ENCODE measurements at places on chromosomes 3 and 15.

DNA sequence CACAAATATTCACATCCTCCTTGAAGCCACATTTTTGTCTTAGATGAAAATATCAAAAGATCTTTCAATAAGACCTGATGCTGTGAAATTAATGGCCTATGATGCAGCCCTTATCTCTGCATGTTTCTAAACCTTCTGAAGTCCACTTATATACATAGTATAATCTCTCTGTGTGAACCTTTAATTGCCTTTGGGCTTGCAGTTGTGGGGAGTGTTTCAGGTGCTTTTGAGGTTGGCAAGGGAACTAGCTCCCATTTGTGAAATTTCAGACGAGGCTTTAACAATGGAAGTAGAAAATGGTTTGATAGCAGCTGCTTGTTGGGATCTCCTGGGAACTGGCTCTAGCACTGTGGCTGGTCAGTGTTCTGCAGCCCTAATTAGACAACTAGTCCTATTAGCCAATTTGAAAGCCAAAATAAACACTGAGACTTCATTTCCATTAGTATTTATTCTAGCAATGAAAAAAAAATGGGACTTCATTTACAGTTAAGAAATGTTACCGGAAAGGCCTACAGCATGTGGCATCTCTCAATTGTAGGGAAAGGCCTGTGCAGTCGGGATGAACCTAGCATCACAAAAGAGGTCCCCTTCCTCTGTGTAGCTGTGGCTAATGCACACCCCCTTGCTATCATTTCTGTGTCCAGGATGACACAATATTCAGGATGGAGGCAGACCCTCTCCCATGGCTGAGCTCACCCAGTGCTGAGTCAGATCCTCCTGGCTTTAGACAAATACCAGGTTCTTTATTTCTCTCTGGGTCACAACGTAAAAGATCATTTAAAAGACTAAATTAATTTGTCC, 140.7 kb upstream of the TRIM42 start:
- DNase-seq, result no peak

DNA sequence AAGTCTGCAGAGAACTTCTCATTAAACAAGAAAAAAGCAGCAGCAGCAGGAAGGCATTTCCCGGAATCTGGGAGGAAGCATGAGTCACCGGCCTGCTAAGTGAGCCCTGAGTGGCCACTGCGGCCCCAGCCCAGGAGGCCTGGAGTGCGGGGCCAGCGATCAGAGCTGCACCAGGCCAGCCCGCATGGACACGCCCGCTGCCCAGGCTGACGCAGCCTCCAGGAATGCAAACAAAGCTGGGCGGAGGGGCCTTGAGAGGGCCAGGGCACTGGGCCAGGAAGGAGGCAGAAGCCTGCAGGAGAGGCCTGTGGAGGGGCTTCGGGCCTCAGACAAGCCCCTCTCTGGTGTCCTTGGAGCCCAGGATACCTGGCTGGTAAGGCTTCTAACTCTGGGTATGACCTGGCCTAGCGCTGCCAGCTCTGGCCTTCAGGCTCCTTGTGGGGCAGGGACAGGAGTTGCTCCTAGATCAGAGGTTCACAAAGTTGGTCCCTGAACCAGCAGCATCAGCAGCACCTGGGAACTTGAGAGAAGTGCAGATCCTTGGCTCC, 101.2 kb downstream of the SMAD6 start:
- DNase-seq, result peak; percentile 93

DNA sequence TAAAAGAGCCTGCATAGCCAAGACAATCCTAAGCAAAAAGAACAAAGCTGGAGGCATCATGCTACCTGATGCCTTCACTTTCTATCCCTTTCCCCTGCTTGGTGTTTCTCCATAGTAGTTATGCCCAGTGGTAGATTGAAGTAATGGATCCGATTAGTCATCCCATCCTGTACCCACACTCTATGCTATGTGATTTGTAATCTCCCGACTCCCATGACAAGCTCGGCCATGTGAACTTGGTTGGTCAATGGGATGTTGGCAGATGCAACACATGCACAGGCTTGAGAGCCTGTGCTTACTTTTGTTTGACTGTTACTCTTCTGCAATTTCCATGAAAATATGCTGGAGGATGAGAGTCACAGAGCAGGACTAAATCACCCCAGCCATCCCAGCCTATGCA, 334.9 kb upstream of the DPH6 start:
- no peak for DNase-seq

DNA sequence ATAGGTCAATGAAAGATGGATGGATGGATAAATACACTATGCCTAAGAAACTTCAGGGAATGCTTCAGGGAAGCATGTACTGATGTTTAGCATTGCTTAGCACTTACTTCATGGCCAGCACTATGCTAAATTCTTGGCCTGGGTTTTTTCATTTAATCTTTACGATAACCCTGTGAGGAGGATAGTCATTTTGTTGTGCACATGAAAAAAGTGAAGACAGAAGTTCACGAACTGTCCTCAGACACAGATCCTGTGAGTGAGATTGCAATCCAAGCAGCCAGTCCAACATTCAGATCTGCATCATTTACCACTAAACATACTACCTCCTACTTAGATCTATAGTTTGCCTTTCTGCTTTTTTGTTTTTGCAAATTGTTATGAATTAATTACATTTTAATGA, 510.8 kb upstream of the AGTR1 start:
- DNase-seq, result no peak

DNA sequence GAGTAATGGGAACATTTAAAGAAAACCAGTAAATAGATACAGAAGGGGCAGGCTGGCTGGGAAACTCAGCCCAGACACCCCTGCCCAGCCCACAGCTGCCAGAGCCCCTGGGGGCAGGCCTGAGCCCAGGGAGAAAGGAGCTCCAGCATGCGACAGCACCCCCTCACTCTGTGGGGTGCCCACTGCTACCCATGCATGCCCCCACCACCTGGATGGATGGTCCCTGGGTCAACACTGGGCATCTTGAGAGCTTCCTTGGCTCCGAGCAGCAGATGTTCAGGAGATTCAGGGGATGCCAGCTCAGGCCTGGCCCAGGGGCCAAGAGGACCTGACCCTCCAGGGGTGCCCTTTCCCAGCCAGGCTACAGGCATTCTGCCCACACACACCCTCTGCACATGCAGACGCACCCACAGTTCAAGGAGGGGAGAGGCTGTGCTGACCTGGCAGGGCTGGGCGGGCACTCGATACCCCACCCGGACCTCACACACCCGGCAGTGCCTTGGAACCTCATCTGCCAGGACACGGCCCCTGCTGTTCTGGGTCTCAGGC, 31.5 kb downstream of the PTH1R start:
- no peak for DNase-seq

- no peak for DNase-seq
Measured at GRCh38 chr15:61946778-61947177, 113.5 kb downstream of the VPS13C start.

DNA sequence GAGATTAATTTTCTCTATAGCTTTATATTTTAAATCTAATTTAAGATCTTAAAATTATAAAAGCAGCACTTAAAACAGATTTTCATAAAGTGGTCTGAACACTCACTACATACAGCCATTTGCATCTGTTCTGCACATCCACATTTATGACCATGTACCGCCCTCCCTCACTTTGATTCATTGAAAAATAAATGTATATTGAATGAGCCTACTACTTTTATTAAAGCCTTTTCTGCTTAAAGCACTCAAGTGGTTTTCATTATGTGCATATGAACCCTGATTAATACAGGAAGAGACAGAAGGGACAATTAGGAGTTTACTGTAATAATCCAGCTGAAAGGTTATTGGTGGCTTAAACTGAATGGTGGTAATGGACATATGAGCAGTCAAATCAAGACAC, 129.4 kb downstream of the DLG1 start:
- DNase-seq, result no peak

GRCh38 chr15:56327721-56328502, 37.3 kb upstream of the TEX9 start:
- DNase-seq, result peak; percentile 77

DNA sequence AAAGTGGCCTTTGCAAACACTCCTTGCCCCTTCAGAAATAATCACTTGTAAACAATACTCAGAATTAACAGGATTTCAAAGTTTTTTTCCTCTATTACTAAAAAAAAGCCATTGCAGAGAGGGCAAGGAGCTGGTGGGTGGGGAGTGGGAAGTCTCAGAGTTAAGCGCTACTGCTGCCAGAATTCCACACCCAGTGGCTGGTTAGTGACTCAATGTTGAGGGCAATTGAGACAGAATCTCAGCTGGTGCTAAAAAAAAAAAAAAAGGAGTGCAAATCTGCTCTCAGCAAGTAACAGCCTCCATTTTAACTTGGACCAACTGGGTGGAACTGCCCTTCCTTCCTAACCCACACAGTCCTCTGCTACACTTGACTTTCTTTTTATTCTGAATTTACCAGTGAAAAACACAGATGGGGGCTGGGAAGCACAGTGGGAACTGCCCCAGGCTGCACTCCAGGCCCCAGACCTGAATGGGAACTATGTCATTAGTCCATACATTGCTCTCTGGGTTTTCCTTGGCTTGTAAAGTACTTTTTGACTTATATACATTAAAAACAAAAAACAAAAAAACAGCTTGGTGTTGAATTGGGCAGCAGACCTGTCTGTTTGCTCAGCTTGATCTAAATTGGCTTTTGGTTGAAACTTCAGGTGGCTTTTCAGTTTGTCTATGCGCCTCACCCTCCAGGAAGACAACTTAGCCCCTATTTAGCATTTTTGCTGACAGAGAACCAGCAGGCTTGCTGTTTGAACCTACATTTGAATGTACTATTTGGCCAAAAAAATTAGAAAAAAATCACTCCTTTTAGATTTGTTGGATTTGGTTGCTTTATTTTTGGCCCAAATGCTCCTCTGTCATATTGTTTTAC, 357.8 kb upstream of the TBL1XR1 start:
- DNase-seq, result no peak

DNA sequence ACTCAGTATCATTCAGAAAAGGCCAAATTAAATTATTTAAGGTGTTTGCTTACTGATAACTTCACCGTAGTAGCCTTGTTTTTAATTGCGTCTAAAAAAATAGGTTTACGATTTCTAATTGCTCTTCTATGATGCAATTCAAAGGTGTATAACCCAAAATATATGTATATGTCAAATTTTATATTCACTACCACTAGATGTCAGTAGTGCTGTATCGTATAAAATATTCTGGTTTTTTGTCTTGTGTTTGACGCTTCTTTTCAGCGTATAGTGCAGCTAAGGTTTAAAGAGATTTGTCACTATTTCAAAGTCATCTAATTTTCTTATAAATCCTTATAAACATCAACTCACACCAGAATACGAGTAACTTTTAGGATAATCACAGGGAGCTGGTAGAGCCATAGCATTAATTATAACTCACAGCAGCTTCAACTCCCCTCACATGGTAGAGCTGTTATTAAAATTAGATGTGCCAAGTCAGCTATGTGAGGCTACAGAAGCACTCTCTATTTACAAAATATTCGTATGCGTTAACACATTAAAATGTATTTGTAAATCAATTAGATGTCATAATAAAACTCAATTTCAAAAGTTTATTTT, 3.5 kb downstream of the PFN2 start:
- DNase-seq, result no peak

- DNase-seq, result no peak
Measured at GRCh38 chr3:123028233-123028828, 768 bp upstream of the SEMA5B start.

DNA sequence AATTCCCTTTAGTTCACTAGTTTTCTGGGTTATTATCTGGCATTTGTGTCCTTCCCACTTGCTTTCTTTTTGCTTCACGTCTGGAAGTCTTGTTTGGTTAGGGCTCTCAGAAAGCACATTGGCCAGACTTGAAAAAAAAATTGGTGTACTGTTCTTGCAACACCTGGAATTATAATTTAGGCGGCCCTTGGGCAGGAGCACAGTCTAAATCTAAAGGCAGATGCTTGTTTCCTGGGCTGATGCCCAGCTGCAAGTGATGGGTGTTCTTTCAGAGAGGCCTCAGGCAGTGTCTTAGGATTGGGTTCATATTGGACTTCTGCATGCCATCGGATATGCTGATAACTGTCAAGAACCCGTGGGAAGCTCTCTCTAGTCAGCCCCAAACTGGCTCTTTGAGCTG, 521.5 kb downstream of the PDCD6IP start:
- no peak for DNase-seq

DNA sequence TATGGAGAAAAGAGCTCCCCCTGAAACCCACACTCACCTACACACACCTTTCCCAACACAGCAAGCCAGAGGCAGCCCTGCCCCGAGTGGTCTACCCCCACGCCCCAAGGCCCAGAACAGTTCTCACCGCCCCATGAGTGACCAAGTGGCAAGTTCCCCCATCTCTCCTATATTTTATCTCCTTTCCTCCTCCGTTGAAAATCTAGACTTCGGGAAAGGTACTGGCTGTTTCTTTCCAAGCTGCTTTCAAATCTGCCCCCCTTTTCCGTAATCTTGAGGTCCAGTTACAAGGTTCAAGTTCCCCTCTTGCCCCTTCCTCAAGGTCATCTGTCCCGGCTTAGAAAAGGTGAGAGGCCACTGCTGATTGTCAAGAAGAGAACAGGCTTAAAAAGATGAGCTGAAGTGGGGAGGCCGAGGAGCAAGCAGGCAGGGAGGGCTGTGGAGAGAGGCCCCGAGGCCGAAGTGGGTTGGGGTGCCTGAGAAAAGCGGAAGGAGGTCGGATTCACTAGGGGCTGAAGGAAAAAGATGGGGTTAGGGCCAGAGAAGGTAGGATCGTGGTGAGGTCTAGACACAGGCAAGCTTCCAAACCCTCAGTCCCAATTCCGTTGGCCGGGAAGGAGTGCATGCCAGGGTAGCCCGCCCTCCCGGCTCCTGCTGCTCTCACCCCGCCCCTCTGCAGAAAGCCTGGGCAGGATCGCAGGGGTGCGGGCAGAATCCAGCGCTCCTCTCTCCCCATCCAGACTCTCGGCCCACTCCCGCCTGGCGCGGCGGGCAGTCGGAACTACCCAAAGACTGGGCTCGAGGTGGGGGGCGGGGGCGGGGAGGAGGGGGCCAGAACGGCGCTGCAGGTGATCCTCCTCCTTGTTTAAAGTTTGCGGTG, 1.7 kb downstream of the SEMA5B start:
- DNase-seq, result no peak

GRCh38 chr3:110815008-110815583, 256.5 kb upstream of the NECTIN3 start:
- DNase-seq, result no peak

GRCh38 chr3:176978441-176978840, 218.8 kb downstream of the TBL1XR1 start:
- no peak for DNase-seq

DNA sequence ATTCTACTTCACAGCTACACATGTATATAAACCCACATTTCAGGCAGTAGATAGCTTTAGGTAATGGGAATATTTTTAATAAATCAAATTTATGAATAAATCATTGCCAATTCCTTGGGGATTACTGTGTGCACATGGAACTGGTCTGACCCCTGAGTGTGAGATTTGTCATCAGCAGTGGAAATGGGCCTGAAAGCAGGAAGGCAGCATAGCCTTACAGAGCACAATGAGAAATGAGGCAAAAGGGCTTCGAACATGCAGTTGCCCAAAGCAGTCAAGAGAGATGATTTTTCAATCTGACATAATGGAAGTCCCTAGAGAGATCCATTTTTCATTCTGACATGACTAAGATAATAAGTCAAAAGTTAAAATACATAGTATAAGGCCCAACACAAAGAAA, 599.2 kb downstream of the TUSC7 start:
- DNase-seq, result no peak
